ENCODE measurements at places on chromosomes 1 and 21.

GRCh38 chr1:171250263-171250662 lies 2.0 kb downstream of the FMO1 start:
- DNase-seq = no peak

GRCh38 chr1:12073796-12074195 lies 10.7 kb downstream of the TNFRSF8 start:
- DNase-seq = no peak

DNA sequence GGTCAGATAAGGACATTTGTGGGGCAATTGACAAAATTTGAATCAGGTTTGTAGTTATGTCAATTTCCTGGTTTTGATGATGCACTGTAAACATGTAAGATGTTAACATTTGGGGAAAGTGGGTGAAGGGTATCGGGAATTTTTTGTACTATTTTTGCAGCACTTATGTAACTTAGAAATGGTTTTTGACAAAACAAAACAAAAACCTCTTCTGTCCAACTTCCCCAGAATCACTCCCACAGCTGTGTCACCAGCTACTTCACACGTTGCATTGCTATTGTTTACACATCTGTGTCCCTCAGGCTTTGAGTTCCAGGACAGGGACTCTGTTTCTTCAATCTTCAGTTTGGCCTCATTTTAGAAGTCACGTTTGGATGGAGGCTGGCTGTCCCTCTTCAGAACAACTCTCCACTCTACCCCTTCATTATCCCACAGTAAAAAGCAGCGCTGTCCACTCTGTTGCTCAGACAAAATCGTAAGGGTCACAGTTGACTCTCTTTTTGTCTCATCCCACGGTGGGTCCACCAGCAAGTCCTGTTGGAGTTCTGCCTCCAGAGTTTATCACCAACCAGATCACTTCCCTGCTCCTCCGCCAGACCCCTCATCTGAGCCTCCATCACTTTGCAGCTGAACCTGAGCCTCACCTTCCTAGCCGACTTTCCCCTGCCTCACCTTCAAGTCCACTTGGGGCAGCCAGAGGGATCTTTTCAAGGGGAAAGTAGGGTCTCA lies 63.2 kb downstream of the NENF start:
- no peak for DNase-seq

- DNase-seq = no peak
Observed at GRCh38 chr1:66346057-66346795, 187.7 kb upstream of the SGIP1 start.

GRCh38 chr1:52702886-52703787 lies 5.0 kb upstream of the COA7 start:
- DNase-seq = peak; percentile 67

DNA sequence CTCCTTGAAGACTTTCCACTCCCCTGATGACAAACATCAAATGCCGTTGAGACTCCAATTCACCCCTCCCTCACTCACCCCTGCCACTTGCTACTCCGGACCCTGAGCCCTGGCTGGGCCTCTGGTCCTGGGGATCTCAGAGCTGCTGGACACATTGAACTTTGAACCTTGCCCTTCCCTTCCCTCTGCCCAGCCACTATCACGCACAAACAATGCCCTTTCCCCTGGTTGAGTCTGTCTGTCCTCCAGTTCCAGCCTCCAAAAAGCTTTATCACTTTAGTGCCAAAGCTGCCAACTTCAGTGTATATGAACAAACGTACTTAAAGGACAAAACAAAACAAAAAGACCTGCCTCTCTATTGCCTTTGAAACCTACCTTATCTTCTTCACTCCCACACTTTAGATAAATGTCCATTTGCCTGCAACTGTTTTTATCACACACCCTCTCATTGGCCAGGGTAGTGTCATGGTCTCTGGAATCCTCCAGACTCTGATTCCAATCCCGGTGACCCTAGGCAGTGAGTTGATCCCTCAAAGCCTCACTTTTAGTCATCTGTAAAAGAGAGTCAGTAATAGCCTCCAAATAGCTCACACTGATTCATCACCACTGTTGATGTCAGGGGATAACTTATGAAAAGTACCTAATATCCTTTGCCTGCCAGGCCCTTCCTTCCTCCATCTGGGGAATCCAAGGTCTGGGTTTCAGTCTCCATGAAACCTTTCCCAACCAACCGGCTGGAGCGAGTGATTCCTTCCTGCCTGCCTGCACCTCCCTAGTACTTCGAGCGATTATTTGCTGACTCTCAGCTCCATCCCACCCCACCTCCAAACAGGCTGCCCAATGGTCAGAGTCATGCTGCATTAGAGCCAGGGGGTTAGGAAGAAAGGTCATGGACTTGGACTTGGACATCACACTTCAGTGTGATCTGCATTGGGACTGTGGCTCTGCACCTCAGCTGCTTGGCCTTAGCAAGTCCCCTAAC lies 15.9 kb upstream of the SPOCD1 start:
- DNase-seq = no peak

- no peak for DNase-seq
Observed at GRCh38 chr1:209190591-209191261, 392.8 kb upstream of the CAMK1G start.

GRCh38 chr21:29195981-29196669 lies 65.7 kb downstream of the MAP3K7CL start:
- DNase-seq = peak; percentile 48

DNA sequence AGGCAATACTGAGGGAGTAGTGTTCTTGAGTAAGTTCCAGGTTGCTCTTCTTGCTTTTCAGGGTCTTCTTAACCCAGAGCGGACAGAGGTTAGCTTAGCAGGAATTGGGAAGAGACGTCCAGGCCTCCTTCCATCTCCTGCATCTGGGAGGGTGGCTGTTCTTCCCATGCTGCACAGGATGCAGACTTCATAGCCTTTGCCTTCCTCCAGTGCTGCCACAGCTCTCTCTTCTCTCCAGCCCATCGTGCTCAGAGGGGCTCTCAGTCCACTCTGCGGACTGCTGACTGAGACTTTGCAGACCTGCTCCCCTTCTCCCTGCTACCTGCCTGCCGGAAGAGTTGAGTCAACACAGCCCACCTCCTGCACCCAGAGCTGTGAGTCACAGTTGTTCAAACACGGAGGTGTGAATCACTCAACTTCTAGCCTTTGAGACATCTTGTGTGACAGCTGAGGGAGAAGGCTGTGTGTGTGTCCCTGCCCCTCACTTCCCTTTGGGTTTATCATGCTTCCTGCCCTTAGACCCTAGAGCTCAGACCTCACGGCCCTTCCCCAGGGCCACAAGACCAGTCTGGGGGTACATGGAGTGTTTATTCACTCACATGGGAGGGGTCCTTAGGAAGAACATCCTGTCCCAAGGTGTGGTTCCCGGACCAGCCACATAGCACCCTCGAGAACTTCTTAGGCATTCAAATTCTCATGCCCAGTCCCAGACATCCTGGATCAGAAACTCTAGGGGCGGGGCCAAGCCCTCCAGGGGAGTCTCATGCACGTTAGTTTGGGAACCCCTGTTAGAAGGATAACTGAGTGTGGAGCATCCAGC lies 158.3 kb upstream of the CACNA1E start:
- DNase-seq = peak; percentile 22

GRCh38 chr1:1990222-1990621 lies 13.4 kb downstream of the CFAP74 start:
- no peak for DNase-seq

DNA sequence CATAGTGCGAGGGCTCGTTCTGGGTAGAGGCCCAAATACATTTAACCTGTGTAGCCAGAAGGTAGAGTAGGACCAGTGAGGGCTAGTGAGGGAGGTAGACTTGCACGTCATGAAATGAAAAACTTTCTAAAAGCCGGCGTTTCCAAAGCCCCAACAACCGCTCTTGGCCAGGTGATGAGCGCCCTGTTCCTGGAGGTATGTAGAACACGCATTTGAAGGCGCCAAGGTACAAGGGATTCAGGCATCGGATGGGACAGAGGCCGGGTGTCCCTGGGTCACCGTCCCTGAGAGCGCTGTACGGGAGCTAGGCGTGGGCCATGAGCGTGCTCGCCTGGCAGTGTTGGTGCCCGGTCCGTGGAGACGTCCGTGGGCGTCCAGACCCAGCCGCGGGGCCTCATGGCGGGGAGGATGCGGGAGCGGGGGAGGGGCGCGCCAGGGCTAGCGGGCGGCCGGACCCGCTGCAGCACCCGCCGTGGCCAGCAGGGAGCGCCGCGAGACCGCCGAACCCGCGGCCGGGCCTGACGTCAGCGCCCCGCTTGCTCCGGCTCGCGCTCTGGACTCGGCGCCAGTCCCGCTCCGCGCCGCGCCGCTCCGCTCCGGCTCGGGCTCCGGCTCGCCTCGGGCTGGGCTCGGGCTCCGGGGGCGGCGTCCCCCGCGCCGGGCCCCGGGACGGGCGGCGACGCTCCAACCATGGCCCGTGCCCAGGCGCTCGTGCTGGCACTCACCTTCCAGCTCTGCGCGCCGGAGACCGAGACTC lies at the start of gene PTPRU:
Gene PTPRU (plus strand): TSS at position 568 of the 757 bp plus-strand sequence. CDS start 123 bp downstream, at position 691.
- peak; percentile 71 for DNase-seq

- DNase-seq = no peak
Observed at GRCh38 chr1:4053774-4054173, 153.7 kb upstream of the C1orf174 start.

- no peak for DNase-seq
Observed at GRCh38 chr1:85484264-85484663, 19.3 kb upstream of the DDAH1 start.

DNA sequence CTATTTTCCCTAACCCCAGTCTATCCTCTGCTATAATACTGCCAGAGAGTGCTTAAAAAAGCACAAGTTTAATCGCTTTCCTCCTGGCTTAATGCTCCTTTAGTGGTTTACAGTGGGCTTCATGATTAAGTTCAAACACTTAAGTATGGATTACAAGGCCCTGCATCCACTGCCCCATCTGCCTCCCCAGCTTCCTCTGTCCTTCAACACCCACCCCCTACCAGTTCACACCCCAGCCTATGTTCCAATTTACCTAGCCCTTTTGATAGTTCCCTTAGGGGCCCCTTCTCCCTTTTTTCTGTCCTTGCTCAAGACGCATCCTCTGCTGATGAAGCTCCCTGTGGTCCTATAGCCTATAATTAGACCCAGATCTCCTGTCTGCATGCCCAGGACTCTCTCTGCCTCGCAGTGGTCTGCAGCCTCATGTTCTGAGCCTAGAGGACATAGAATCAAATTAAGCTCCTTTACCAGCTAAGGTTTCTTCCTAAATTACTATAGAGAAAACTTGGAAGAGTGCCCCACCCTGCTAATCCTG lies 212.5 kb downstream of the FGGY start:
- DNase-seq = no peak

DNA sequence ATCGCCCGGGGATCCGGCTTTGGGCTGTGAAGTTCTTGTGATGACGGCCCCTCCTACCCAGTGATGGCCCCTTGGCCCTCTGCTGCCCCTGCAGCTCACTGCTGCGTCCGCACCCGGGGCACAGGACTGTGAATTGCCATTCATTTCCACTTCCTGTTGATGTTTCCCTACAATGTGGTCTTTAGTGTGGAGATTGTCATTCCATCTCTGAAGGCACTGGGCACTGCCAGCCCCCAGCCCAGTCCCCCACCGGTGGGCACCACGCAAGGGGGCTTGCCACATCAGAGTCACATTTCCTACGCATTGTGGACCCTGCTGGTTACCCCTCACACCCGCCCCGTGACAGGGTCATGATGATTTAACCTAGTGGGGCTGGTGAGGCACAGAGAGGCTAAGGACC lies 2.5 kb upstream of the MX2 start:
- no peak for DNase-seq

GRCh38 chr1:98181036-98181764 lies 260.4 kb upstream of the DPYD start:
- no peak for DNase-seq

DNA sequence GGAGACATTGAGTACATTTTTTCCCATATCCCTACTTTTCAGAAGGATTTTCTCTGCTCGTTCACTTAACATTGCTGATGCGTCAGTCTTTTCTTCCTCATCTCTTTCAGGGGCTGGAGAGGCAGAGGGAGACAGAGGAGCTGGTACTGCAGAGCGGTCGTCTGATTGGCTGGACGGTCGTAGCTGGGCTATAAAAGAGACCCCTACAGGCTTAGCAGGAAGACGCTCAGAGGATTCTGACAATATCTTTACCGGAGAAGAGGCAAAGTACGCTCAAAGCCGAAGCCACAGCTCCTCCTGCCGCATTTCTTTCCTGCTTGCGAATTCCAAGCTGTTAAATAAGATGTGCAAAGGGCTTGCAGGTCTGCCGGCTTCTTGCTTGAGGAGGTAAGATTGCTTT lies at the start of gene RGS4:
Gene RGS4 (plus strand): TSS at position 220 of the 400 bp plus-strand sequence. CDS start 124 bp downstream, at position 344.
- DNase-seq = no peak

DNA sequence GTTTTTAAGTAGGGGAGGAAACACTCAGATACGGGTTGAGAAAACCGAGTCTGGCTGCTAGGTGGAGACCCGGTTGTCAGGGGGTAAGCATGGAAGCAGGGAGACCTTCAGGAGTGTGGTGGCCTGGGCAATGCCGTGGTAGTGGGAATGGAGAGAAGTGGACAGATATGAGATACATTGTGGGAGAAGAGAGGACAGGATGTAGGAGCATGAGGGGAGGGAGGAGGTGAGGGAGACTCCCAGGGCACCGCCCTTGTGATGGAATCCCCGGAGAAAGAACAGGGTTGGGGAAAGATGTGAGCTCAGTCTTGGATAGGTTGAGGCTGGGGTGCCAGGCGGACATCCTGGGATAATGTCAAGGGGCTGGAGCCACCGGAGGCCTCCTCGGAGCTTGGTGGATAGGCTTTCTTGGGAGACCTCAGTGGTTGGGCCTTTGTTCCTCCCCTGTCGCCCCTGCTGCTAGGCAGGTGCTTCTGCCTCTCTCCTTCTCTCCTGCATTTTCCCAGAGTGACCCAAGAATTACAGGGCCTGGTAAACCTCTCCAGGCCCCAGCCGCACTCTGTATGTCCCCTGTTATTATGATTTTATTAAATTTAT lies 21.3 kb downstream of the ZNF362 start:
- DNase-seq = no peak

DNA sequence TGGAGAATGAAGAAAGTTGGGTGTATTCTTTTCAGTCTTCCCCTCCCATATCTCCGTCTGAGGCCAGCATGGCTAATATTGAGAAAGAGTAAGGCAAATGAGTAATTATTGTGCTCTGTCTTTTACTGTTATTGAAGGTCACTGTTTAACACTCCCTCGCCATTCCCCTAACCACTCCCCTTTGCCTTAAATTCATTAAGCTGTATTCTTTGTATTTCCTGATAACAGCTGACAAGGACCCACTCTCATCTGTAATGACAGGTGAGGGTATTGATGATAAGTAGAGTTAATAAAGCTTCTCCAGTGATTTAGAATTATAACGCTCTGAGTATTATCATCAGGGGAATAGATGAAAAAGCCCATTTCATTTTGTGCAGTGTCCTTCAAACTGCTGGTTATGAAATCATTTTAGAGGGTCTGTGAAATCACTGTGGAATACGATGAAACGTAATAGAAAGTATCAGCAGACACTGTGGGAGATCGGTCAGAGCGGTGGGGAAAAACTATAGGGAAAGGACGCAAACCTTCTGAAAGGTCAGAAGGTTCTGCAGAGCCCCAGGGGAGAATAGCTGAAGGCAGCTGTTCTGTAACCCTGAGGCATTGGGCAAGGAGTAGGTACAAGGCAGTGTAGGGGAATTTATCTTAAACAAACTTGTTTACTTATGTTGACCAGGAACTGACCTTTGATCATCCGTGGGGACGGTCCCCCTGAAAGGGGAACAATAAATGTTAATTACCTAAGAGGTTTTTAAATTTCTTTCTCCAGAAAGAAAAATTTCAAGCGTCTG lies 46.3 kb upstream of the CACYBP start:
- no peak for DNase-seq

- no peak for DNase-seq
Observed at GRCh38 chr1:192496369-192497056, 79.1 kb upstream of the RGS1 start.

- DNase-seq = peak; percentile 68
Observed at GRCh38 chr1:58816072-58816746, 32.4 kb upstream of the JUN start.

Measured in activated CD4-positive, alpha-beta T cell treated with anti-CD3 and anti-CD28 coated beads for 1 hour (primary cell).